Omental fat pad (tissue), 4 donors: ENCODE measurements at places on chromosomes 16 and 17. TPM values are rescaled to one million over a fixed set of nuclear protein-coding genes. Genes with fewer than 3 reads are reported as not detected.

TVP23B gene
- total RNA-seq: 28.4 TPM

ZNF768 gene
- total RNA-seq: 19.4 TPM

TVP23A gene
- 1.2 TPM for total RNA-seq

GUCY2D gene
- total RNA-seq: 0.09 TPM

CCL16 gene
- not detected for total RNA-seq

UNC119 gene
- total RNA-seq: 16.8 TPM

TPPP3 gene
- total RNA-seq: 13.1 TPM

NPIPA2 gene
- 2.3 TPM for total RNA-seq

GLP2R gene
- total RNA-seq: 11.2 TPM

GAS2L2 gene
- not detected for total RNA-seq
